ENCODE measurements at places on chromosomes 6 and 20.
A peak's percentile ranks its signal among the peaks of the same experiment; 100 is the strongest.

DNA sequence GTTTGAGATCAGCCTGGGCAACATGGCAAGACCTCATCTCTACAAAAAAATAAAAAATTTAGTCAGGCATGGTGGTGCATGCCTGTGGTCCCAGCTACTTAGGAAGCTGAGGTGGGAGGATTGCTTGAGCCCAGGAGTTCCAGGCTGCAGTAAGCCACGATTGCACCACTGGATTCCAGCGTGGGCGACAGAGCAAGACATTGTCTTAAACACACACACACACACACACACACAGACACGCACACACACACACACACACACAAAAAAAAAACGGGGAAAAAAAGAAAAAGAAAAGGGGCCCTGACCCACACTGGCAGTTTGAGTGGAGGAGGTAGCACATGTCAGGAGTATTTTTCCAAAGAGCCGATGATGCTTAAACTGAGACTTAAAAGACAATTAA lies 122.2 kb downstream of the AFG1L start:
- peak; percentile 4 for DNase-seq

GRCh38 chr6:13094781-13095425 lies 233.4 kb downstream of the TBC1D7 start:
- DNase-seq = no peak

DNA sequence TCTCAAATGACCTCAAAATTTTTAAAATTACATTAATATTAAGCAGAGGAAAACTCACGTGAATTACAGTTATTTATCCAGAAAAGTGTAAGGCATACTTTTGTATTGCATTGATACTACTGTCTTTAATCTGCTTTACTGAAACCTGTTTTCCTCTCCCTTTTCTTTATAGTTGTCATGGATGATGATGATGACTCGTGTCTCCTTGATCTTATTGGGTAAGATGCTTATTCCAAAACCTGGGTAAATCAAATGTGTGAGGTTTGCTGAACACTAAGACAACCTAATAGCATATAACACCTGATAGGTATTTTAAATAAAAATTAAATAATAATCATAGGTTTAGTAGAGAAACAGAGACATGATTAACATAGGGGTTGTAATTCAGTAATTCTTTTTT lies 40.0 kb downstream of the BICRAL start:
- no peak for DNase-seq

DNA sequence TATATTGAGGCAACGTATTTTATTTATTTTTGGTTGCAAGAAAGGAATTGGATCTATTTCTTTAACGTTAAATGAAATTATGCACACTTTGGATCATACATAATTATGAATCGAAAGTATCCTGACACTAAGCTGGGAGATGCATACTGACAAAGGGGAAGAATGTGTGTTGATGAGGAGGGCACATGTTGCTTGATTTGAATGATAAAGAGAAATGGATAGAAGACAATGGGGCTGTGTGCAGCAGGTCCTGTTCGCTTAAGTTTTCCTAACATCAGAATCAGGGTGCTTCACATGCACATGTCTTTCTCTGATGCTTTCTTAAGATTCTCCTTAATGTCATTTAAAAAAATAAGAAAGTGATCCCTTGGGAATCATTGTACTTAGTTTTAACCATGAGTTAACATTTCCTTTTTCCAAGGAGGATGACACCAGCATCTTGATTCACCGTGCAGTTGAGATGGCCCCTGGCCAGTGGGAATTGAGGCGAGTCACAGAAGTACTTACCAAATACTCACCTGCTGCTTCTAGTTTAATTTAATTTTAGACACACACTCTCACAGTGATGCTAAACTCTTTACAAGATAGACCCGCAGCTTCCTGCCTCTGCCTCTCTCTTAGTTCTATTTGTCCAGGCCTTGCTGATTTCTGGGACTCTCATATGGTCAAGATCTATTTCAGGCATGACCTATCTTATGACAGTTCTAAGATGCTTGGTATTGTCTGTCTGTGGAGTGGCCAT lies 116.5 kb downstream of the CLIC5 start:
- no peak for DNase-seq

DNA sequence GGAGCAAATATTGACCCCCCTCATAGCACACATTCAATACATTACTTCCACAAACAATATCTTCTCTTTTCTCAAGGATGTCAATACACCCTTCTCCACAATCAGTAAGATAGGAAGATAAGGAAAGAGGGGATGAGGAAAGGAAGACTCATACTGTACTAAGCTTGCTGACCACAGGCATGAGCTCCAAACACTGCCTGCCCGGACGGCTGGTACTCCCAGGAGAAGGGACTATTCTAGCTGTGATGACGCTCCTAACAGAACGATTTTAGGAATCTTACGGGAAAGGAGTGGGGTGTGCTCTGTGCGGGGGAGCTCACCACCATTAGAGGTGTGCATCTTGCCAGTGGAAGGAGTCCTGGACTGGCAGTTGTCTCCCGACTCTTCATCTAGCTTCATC lies 3.9 kb upstream of the CCN6 start:
- DNase-seq = no peak

GRCh38 chr6:2616811-2617210 lies 133.9 kb downstream of the MYLK4 start:
- DNase-seq = no peak

- peak; percentile 31 for DNase-seq
Observed at GRCh38 chr6:3230900-3231246, 3.4 kb upstream of the TUBB2B start.

All from fibroblast of skin of left quadriceps (primary cell).